Peyer's patch (tissue), 4 donors: ENCODE measurements at places on chromosomes 5 and 9. TPM values are rescaled to one million over a fixed set of nuclear protein-coding genes. Genes with fewer than 3 reads are reported as not detected.
A peak's percentile ranks its signal among the peaks of the same experiment; 100 is the strongest.

The BARX1 gene
- not detected for total RNA-seq

The RORB gene
- total RNA-seq = 2.5 TPM

The MCC gene
- 1.2 TPM for total RNA-seq

DNA sequence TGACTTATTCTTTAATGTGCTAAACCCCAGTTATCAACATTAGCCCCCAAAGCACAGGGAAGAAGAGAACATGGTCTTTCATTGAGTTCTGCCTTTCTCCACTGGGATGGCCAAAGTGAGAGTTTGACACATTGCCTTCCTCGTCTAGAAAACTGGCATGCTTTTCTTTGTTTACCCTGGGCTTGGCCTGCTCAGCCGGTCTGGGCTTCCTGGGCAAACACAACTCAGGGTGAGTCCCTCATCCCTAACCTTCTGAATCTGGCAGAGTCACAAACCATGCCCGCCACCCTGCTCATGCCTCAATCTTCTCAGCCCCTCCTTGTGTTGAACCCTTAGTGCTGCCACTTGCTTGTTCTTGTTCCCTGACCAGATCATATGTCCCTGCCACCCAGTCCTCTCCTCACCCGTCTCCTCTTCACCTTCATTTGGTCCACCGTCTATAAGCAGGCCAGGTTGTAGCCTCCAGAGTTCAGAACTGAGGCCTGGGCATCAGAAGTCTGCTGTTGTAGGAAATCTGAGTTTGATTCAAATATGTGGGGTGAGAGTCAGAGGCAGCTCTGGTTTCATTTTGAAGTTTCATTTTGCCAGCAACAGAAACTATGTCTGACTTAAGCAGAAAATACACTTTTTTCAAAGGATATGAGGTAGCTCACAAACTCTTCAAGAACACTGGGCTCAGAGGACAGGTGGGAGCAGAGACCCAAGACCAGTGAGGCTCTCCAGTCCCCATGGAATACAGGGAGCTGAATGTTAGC lies 217.6 kb downstream of the NDUFS4 start:
- no peak for DNase-seq
- H3K4me3 ChIP-seq = no peak overlapping the region
- H3K4me1 ChIP-seq = no peaks in the 10 kb centered on the region
- no peaks in the 10 kb centered on the region for H3K36me3 ChIP-seq
- no peak overlapping the region for H3K27ac ChIP-seq

- DNase-seq = peak; percentile 77
- H3K27ac ChIP-seq = no peak overlapping the region
- no peak overlapping the region for H3K4me3 ChIP-seq
- H3K36me3 ChIP-seq = no peaks in the 10 kb centered on the region
Measured at GRCh38 chr9:135281791-135282737, 194.6 kb downstream of the OLFM1 start.

- H3K4me1 ChIP-seq = no peaks in the 10 kb centered on the region
- H3K36me3 ChIP-seq = no peaks in the 10 kb centered on the region
Measured at GRCh38 chr5:68738236-68738635, 355.6 kb upstream of the SLC30A5 start.

DNA sequence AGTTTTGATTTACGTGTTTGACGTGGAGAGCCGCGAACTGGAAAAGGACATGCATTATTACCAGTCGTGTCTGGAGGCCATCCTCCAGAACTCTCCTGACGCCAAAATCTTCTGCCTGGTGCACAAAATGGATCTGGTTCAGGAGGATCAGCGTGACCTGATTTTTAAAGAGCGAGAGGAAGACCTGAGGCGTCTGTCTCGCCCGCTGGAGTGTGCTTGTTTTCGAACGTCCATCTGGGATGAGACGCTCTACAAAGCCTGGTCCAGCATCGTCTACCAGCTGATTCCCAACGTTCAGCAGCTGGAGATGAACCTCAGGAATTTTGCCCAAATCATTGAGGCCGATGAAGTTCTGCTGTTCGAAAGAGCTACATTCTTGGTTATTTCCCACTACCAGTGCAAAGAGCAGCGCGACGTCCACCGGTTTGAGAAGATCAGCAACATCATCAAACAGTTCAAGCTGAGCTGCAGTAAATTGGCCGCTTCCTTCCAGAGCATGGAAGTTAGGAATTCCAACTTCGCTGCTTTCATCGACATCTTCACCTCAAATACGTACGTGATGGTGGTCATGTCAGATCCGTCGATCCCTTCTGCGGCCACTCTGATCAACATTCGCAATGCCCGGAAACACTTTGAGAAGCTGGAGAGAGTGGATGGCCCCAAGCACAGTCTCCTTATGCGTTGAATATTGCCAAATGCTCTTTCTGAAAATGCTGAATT lies 850 bp downstream of the RRAGA start:
- peak overlapping the region; percentile 95 for H3K27ac ChIP-seq
- peak overlapping the region; percentile 97 for H3K4me3 ChIP-seq
- no peak for DNase-seq
- H3K4me1 ChIP-seq = no peaks in the 10 kb centered on the region
- H3K36me3 ChIP-seq = no peaks in the 10 kb centered on the region

GRCh38 chr5:181062631-181063030 lies 22.6 kb downstream of the BTNL9 start:
- H3K27me3 ChIP-seq = peaks cover 11% of the 10 kb centered on the region
- H3K36me3 ChIP-seq = no peaks in the 10 kb centered on the region
- no peak overlapping the region for H3K27ac ChIP-seq

GRCh38 chr5:80189201-80189600 lies 66.6 kb downstream of the SERINC5 start:
- no peaks in the 10 kb centered on the region for H3K27me3 ChIP-seq
- peak overlapping the region; percentile 35 for H3K27ac ChIP-seq
- no peaks in the 10 kb centered on the region for H3K36me3 ChIP-seq
- H3K4me3 ChIP-seq = no peak overlapping the region
